ENCODE measurements at places on chromosomes 16 and 17.

GRCh38 chr17:78105101-78105500 lies 23.5 kb downstream of the TMC6 start:
- DNase-seq, result no peak

DNA sequence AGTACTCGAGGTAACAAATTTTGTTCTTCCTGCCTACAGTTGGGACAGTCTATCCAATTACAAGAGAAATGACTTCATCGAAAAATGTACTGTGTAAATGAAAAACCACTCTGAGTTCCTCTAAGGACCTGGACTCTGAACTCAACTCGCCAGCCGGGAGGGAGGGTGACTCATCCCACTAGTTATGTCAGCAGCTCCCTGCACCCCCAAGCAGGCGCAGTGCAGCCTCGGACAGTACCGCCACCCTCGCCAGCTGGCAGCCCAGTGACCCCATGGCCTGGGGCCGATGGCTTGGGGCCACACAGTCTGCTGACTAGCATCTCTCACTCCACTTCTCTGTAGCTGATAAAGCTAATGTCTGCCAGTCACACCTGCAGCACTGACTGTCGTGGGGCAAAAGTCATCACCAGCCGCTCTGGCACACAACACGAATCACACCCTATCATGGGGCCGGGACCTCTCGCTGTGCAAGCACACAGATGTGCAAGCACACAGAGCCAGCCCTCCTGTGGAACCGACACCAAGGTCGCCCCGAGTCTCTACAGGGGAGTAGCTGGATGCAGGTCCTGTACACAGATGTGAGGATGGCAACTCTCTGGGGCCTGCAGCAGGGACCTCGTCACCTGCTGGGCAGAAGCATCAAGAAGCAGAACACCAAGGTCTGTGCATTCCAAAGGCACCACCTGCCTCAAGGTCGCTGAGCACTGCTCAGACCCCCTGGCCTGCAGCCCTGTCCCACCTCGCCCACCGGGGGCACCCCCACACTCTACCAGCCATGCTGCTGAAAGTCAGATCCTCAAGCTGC lies 5.7 kb downstream of the CSNK1D start:
- DNase-seq, result no peak

GRCh38 chr17:65171752-65172151 lies 34.6 kb downstream of the RGS9 start:
- DNase-seq, result no peak

DNA sequence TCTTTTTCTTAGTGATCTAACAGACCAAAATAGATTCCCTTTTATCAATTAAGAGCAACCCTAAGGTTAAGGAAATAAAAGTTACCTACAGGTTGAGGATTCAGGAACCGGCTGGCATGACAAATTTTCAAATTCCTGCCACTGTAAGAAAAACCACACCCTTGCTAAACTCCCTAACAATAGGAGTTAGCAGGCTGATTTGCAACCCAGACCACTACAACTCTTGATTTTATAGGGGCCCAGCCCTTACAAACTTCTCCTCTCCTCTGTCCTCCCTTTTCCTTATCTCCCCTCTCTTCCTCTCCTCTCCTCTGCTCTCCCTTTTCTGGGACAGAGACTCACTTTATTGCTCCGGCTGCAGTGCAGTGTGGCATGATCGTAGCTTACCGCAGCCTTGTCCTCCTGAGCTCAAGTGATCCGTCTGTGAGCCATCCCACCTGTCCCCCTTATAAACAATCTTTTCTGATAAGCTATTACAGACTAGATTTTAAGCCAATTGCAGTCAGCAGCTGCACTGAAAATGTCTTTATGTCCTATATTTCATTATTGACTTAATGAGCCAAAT lies 418.9 kb downstream of the CDH8 start:
- no peak for DNase-seq

GRCh38 chr16:79134300-79134699 lies 466.2 kb downstream of the MAF start:
- DNase-seq, result no peak

GRCh38 chr17:17771498-17772201 lies 65.1 kb downstream of the SREBF1 start:
- DNase-seq, result no peak

GRCh38 chr17:72465191-72466024 lies 344.6 kb downstream of the SOX9 start:
- DNase-seq, result no peak

DNA sequence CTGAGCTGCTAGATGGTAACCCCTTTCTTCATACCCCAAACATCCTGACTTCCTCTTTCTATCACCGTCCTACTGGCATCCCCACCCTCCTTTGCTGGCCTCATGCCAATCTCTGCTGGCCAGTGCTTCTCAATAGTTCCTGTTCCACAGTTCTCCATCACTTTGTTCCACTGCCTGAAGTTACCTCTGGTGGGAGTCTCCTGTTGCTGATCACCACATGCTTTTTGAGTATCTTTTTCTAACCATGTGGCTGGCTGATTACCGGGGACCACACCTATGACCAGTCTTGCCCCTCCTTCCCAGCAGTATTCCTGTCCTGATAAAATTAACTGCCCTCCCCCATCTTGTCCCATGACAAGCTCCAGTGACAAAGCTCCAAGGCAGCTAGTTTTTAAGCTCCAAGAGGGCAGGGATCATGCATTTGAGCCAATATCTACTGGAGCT lies 380.4 kb upstream of the CCL2 start:
- DNase-seq, result no peak

DNA sequence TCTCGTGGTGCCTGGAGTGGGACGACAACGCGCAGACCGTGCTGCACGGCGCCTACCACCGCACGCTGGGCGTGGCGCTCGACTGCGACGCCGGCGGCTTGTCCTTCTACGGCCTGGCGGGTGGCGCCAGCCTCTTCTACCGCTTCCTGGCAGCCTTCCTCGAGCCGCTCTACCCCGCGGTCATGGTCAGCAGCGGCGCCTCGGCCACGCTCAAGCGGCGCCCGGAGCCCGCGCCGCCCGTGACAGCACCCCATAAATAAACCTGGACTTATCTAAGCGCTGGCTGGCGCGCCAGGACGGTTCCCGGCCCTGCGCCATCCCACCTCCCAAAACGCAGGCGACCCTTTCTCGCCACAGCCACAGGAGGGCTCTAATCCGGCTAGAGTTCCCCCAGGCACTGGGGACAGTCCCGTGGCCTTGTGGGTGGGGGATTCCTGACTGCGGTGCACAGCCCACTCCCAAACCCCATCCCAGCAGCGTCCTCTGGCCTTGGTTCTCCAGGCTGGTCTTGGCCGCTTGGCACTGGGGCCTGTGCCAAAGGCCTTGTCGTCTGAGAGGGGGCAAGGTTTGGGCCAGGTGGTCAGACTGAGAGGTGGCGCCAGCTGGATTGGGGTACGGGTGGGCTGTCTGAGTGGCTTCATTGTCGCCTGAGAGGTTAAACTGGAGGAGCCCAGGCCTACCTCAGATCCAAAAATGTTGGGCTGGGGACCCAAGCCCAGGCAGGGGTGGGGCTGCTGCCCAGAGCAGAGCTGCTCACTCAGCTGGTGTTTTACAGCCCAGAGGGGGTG lies 10.1 kb upstream of the SLC16A5 start:
- DNase-seq, result no peak

DNA sequence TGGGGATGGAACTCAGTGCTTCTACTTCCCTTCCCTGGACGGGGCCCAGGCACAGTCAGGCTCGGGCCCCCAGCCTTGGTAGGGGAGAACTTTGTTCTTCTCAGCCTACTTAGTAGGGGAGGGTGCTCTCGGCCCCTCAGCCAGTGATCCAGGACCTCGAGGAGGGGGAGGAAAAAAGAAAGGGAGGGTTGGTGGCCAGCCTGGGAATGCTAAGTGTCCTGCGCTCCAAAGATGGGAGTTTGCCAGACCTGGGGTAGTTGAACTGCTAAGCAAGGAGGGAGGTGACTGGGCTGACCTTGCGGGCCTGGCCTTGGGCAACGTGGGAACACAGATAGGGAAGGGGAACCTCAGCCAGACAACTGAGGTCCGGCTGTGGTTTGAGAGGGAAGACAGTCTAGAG lies 12.2 kb downstream of the ADGRG1 start:
- DNase-seq, result no peak

DNA sequence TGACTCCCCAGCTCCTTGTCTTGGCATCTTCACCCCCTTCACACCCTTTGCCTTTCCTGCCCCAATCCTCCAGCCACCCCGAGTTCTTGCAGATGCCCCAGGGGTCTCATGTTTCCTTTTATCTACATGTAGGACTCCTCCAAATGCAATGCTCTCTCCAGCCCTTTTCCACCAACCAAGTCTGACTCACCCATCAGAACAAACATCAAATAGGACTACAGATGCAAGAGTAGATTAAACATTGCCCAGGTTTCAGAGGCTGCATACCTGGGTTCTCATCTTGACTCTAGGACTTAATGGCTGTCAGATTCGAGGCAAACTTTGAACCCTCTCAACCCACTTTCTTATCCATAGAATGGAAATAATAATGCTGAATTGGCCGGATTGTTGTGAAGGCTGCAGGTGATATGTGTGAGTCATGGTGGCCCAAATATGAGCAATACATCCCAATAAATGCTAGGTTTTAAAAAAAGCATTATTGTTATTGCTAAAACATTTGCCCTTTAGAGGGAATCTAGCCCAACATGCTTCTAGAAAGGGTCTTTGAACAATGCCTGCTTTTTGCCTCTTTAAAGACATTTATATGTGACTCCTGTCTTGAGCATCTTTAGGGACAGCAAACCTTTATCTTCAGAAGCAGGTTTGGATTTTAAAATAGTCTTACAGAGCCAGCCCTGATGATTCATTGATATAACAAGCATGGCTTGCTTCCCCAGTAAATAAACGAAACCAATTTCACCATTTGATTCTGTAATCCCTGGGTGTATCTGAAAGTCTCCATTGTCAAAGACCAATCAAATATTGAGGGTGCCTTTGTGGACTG lies 310.1 kb downstream of the FOXL1 start:
- DNase-seq, result no peak

DNA sequence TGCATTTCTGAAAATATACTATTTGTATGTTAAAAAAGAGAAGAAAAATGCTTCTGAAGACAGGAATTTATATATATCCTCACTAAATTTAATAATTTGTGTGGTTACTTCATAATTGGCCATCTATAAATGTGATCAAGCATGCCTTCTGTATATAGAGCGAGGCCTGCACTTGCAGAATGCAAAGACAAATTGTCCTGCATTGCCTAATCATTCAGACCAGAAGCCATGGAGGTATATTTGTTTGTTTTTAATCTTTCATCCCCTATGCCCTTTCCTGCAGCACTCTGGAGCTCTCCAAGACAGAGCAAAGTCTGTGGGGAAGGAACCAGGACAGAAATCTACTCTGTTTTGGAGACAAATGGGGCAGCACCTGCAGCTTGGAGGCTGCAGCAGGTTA lies 23.8 kb upstream of the DDX52 start:
- no peak for DNase-seq

DNA sequence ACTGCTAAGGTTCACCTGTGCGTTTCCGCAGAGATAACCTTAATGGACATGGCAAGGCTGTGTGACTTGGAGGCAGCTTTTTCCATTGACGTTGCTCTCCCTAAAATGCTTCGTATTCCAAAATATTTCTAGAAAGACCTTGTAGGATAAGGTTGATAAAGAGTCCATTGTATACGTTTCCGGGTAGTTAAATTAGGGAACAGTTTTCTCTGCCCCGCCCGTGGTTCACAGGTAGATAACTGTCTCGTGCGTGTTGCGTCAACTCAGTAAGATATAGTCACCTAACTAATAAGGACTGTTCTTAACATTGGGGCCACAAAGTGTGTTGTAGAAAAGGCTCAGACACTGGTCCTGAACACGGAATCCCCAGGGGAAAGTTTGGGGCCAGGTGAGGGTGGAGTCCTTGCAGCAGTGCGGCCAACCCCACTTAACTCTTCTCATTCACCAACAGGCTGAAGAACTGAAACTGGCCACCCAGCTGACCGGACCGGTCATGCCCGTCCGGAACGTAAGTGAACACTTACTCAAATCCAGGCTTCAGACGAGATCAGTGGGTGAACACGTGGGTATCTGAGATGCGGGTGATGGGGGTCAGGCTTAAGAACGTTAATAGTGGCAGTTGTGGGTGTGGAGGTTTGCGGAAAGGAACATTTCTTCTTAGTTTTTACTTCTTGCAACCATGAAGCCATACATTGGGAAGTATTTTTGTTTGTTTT lies 1.6 kb downstream of the RPL13 start:
- no peak for DNase-seq

- no peak for DNase-seq
Measured at GRCh38 chr17:47982645-47983390, 11.9 kb downstream of the CDK5RAP3 start.

DNA sequence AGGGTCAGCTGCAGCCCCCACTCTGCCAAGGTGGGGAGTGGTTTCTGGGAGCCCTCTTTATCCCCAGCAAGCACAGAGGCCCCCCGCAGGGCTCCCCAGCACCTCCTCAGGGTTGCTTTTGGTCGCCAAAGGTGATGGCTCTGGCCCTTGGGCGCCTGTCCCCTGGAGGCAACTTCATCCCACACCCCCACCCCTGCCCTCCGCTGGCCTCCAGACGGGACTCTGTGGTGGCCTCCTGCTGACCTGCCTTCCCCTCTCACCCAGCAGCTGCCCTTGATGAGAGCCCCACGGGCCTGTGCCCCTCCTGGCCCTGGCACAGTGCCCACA lies 7.8 kb upstream of the RHOT2 start:
- DNase-seq, result no peak

DNA sequence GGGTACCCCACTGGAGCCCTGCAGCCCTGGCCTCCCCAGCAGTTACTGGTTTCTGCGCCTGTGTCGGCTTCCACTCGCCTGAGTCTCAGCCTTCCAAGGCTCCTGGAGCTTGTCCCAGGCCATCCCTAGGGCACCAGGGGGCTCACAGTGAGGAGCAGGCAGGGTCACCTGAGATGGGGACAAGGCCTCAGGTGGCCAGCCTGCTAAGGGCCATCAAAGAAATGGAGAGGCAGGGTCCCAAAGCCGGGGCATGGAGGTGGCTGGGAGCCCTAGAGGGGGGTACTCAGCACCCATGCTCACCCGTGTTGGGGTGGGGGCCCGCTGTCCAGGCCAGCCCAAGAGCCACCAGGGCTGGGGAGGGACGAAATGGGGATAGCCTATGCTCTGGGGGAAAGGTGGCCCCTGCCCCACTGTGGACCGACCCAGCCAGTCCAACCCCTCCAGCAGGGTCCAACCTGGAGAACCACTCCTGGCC lies 1.3 kb downstream of the FASN start:
- no peak for DNase-seq

- DNase-seq, result no peak
Measured at GRCh38 chr17:30942308-30943079, 20.7 kb downstream of the ADAP2 start.
